ENCODE measurements at places on chromosomes 2 and 18. TPM values are rescaled to one million over a fixed set of nuclear protein-coding genes. Genes with fewer than 3 reads are reported as not detected.

The IGFBP2 gene
- polyA plus RNA-seq: 235 TPM

GRCh38 chr2:149225446-149225845, 104.9 kb upstream of the LYPD6 start:
- no peak for DNase-seq

GRCh38 chr2:78486565-78486964, 538.9 kb upstream of the REG3G start:
- DNase-seq: no peak

The CFAP65 gene
- 0.37 TPM for polyA plus RNA-seq

- DNase-seq: peak; percentile 69
Observed at GRCh38 chr2:102187496-102188150, 800 bp downstream of the IL1RL2 start.

The LAMA1 gene
- 14.8 TPM for polyA plus RNA-seq

- no peak for DNase-seq
Observed at GRCh38 chr2:145740302-145740701, 1220.4 kb upstream of the ZEB2 start.

GRCh38 chr2:173571021-173571821, 216.5 kb downstream of the CDCA7 start:
- peak; percentile 62 for DNase-seq

The RTP5 gene
- not detected for polyA plus RNA-seq

The RAD51AP2 gene
- polyA plus RNA-seq: 0.16 TPM

DNA sequence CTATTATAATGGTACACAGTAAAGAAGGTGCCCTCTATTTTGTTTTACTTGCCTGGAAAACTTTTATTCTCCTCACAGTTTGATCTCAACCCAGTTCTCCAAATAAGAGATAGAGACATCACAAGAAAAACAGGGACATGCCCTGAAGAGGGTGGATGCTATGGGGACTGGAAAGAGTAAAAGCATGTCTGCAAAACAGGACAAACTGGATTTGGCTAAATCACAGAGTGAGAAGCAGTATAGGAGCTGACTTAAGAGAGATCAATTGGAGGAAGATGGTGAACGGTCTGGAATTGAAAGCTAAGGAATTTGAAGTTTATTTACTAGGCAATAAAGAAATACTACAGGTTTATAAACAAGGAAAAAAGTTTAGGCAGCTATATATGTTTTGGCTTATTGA, 33.0 kb downstream of the SP140L start:
- DNase-seq: no peak

DNA sequence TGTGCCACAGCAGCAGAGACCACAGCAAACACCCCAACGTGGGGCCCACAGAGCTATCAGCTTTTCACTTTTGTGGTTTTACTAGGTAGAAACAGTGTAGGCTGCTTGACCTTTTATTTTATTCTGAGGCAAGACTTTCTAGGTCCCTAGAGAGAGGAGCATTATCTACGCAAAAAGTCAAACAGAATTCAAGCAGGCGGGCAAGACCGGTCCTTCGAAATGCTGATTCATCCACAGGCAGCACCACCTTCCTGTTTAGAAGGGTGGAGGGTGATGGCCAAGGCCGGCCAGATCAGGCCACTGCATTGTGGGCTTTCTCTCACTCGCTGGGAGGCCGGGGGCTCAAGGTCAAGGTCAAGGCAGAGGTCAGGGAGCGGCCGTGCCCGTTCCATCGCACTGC, 573.0 kb downstream of the GALR1 start:
- DNase-seq: no peak

The MATN3 gene
- 4.4 TPM for polyA plus RNA-seq

DNA sequence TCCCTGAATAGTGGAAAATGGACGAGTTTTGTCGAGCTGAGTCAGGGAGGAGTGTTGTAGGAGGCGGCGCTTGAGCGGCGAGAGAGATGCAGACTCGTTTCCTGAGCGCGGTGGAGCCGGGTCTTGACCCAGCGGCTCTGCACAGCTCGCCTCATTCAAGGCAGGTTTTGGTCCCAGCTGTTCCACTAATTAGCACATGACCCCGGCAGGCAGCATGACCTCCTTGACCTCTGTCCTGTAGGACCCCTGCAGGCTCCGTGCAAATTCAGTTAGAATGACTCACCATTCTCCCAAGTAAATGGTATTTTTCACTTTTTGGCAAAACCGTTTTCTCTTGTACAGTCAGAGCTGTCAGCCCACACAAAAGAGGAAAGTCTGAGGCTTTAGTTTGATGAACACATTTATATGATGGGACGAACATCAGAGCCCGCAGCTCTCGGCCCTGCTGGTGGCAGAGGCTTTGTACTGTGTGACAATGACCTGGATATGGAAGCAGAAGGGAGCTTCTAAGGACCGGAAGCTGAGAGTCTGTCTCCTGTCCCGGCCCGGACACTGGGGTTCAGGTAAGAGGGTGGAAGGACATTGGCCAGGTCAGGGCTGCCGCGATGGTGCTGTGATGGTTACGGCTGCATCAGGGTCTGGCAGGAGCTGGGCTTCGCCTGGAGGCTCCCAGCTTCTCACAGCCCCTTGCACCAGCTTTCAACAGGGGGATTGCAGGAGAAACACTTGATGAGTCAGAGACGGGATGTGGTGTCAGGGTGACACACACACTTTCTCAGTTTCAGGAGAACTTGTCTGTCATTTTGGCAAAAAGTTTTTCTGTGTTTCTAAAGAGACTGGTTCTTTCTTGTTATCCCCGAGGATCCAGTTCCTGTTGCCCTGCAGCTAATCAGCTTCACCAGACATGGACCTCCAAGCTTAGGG, 29.9 kb upstream of the ALKAL2 start:
- DNase-seq: peak; percentile 25

DNA sequence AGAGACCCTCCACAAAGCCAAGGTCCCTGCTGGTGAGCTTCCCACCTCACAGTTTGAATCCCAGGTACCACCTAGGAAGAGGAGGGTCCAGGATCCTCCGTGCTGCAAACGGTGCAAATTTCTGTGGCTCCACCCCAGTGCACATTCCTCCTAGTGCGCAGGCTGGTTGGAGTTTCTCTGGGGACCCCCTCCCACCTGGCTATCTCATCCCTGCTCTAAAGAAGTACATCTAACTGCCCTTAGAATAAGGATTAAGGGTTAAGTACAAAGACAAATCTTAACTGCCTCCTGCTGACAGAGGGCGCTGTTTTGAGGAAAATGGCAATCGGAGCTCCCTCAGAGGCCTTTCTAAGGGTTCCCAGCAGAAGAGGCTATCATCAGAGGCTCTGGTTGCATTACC, 109.6 kb upstream of the FSIP2 start:
- DNase-seq: peak; percentile 90

The HSBP1L1 gene
- 2.3 TPM for polyA plus RNA-seq

DNA sequence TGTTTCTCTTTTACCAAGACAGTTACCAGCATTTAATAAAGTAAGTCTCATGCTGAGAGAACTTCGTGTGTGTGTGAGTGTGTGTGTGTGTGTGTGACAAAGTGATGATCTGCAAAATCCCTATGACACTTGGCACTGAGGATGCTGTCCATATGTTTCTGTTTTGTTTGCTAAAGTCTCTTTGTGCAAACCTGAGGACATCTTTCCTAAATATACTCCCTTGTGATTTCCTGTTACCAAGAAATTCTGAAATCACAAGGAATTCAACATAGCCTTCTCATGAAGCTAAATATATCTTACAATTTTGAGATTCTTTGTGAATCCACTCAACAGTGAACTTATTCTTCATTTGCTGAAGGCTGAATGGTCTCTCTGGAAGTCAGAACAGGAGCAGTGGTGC, 1359.7 kb upstream of the NRXN1 start:
- no peak for DNase-seq

DNA sequence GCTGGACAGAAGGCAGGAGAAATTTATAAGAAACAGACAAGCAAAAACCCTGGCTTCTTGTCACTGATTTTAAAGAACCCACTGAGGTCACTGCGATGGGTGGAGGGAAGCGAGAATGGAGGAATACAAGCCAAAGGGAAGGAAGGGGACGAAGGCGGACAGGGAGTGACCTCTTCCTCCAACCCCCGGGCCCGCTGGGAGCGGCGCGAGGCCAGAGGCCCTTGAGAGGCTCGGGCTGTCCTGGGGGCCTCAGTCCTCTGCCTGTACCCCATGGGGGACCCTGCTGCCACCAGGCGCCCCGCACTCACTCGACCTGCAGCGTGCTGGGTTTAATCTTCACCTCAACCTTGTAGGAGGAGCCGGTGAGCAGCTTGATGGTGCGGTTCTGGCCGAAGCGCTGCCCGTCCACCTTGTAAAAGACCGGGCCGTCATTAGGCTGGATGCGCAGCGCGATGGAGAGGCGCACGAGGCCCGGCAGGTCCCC, 793 bp downstream of the CNRIP1 start:
- DNase-seq: peak; percentile 72

- DNase-seq: no peak
Observed at GRCh38 chr2:205803500-205803899, 121.2 kb downstream of the NRP2 start.

The HS6ST1 gene
- polyA plus RNA-seq: 22.5 TPM

DNA sequence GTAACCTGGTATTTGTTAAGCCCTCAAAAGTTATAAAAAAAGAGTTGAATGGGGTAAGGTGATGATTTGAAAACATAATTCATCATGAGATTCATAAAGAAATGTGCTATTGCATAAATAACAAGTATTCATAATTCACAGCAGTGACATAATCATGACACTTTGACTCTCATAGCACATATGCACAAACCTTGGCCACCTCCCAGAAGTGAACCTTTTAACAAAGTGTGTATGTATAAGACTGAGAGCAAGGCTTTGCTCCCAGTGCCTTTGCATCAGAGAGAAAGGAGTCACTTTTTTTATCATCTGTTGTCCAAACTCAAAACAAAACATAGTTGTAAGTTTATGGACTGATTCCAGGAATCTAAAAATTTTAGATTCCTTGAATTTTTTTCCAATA, 15.0 kb upstream of the HTR2B start:
- DNase-seq: no peak

- DNase-seq: no peak
Observed at GRCh38 chr18:48064978-48065600, 134.6 kb upstream of the SMAD2 start.
